ENCODE measurements at places on chromosomes 5 and 9. TPM values are rescaled to one million over a fixed set of nuclear protein-coding genes. Genes with fewer than 3 reads are reported as not detected.

Gene ANKRA2
- total RNA-seq = 11.7 TPM

Gene BTNL8
- not detected for total RNA-seq

Gene WDR38
- total RNA-seq = not detected

Gene TEX48
- not detected for total RNA-seq

Gene PSD2
- 0.03 TPM for total RNA-seq

Gene EGFLAM
- 0.18 TPM for total RNA-seq

Gene BHMT2
- not detected for total RNA-seq

Gene GLRA1
- not detected for total RNA-seq

Gene PDE6A
- total RNA-seq = 0.15 TPM

Gene KCNV2
- total RNA-seq = not detected

Gene GAPT
- not detected for total RNA-seq

Gene EPB41L4B
- total RNA-seq = 5.9 TPM

Gene CARD6
- total RNA-seq = 4.5 TPM

Gene TMEM8B
- 3.4 TPM for total RNA-seq

Gene UGT3A1
- total RNA-seq = not detected

All from A549 treated with DMSO at 1 μM for 4 hours (cell line).